ENCODE measurements at places on chromosomes 12 and 14.

GRCh38 chr14:92323011-92323915 lies at the start of gene SLC24A4:
TSS of gene SLC24A4 (plus strand) at chr14:92323165. CDS start at chr14:92323831, 666 bp downstream.
- DNase-seq = no peak

- DNase-seq = no peak
Measured at GRCh38 chr14:63895510-63895909, 42.7 kb downstream of the SYNE2 start.

DNA sequence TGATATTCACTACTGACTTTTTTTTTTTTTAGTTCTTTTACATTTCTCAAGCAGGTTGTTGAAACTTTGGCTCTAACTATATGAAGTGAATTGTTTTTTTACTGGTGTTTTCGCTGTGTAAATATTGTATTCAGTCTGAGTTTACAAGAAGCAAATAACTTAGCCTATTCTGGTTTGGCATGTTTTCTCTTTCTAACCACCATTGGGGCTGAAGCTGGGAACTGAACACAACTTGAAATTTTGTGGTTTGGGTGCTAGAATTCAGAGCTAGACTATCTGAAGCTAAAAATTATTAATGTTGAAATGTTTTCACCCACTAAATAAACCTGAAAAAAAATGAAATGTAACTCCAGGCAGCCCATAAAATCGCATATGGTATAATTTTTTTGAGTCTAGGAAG lies 37.2 kb downstream of the RAD51B start:
- no peak for DNase-seq

DNA sequence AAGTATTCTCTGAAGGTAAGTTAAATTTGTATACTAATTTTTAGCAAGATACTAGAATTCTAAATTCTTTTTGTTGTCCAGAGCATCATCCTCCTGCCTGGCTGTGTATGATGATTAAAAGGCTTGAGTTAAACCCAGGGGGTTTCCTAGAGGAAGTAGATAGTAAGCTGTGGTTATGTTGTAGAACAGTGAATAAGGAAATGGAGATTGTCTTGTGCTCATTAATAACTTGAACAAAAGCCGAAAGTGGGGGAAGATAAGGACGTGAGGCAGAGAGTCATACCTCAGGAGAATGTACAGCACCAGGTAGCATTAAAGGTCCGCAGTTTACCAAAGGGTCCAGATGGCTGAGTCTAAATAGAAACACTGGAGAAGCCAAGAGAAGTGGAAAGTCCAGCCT lies 42.0 kb downstream of the CKB start:
- DNase-seq = no peak

GRCh38 chr14:85254711-85255110 lies 275.2 kb upstream of the FLRT2 start:
- no peak for DNase-seq

DNA sequence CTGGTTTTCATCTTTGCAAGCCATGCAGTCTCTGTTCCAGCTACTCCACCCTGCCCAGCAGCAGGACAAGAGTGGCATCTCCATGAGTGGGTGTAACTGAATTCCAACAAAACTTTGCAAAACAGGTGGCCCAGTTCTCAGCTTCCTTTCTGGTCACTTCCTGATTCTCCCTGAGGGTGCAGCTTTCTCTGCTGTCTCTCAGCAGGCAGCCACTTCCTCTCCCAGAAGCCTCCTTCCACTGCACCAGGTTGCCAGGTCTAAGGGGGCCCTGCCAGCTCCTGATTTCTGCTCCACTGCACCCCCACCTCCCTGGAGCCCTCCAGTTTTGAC lies 341.0 kb upstream of the FKBP4 start:
- no peak for DNase-seq

- DNase-seq = peak; percentile 20
Measured at GRCh38 chr14:99430491-99430890, 50.2 kb downstream of the SETD3 start.

DNA sequence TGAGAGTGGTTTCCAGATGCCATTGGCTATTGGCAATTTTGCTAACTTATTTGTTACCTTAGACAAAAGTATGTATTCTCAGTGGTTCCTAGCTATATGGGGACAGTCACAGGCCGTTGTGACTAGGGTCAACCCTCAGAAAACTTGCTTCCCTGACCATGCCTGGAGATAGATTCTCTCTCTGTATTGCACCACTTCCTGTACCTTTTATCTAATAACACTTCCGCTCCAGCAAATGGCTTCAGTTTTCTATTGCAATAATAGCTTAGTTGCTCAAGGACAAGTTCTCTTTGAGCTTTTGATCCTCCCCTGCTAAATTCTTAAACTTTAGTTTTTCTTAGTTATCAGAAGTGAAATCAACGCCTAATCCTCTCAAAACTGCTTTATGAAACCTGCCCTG lies 338.0 kb downstream of the RMST start:
- DNase-seq = no peak

- no peak for DNase-seq
Measured at GRCh38 chr12:94175763-94176668, 27.6 kb downstream of the PLXNC1 start.

DNA sequence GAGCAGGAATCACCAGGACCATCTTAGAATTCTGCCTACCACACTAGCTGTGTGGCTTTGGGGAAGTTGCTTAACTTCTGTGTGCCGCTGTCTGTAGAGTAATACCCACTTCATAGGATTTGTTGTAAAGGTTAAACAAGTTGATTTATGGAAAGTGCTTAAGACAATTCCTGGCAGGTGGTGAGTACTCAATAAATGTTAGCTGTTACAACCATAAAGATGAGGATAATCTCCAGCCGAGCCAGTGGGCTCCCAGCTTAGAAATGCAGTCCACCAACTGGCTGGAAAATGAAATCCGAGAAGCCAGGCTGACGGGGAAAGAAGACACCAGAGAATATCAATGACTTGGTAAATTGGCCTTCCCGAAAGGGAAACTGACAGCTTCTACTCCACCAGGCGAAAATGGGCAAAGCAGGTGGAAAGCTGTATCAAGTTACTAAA lies 173.5 kb downstream of the CHST11 start:
- no peak for DNase-seq

GRCh38 chr12:12946686-12947355 lies 5.1 kb downstream of the GPRC5D start:
- no peak for DNase-seq

DNA sequence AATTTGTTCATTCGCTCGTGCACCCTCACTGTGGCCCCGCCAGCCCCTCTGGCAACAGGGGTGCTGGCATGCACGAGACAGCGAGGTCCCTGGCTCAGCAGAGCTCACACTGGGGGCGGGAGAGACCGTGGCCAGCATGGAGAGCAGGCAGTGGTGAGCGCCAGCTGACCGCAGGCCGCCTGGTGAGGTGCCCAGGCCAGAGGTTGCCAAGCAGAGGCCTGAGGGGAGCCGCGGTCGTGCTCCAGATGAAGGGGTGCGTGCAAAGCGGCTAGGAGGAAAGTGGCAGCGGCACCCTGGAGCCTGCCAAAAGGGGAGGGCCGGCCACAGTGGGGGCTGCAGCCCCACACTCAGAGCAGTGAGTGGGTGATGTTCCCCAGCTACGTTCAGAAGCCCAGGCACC lies 56.1 kb downstream of the CDC42BPB start:
- no peak for DNase-seq

DNA sequence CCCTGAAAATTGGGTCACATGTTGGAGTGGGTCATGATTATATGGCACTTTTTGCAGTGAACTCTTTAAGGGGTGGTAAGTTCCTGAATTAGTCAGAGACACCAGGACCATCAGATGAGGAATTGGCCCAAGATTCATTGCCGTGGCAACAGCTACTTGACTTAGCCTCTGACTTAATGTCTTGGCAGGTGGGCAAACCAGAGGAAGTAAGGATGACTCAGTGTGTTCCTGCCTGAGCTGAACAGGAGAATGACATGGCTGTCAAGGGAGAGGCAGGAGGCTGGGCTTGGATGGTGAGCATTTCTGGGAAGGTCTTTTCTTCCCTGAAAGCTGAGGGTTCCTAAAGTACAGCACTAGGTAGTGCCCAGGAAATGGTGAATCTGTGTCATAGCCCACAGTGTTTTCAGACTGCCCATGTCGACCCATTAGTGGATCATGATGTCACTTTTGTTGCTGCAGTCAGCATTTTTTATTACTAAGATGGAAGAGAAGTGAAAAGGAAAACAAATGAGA lies 170.1 kb upstream of the PWP1 start:
- DNase-seq = no peak

- DNase-seq = peak; percentile 49
Measured at GRCh38 chr14:20415782-20416206, 2.5 kb upstream of the TEP1 start.

- peak; percentile 59 for DNase-seq
Measured at GRCh38 chr12:117155278-117156060, 34.8 kb downstream of the FBXO21 start.

- DNase-seq = no peak
Measured at GRCh38 chr14:76007852-76008251, 22.3 kb downstream of the IFT43 start.

DNA sequence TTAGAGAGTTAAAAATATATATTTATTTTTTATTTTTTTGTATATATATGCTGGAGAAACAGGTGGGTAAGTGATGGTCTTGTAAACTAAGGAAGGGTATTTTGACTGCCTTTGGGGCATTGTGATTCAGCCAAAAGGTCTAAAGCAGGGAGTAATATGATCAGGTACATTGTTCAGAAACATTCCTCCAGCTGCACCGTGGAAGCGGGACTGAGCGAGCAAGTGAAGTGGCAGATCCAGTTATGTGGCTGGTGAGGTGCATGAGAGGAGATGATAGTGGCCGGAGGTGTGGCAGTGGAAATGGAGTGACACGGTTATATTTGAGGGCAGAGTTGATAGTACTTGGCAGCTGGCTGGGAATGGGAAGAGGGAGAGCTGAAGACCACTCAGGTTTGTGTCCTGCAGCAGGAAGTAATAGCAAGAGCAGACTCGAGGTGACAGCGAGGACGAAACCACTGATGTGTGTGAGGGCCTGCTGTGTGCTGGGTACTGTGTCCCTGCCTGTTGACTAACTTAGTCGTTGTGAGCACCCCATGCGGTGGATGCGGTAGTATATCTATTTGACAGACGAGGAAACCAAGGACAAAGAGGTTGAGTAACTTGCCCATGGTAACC lies 39.2 kb downstream of the EID3 start:
- DNase-seq = no peak

GRCh38 chr14:102903889-102904512 lies 18.5 kb upstream of the AMN start:
- DNase-seq = no peak

DNA sequence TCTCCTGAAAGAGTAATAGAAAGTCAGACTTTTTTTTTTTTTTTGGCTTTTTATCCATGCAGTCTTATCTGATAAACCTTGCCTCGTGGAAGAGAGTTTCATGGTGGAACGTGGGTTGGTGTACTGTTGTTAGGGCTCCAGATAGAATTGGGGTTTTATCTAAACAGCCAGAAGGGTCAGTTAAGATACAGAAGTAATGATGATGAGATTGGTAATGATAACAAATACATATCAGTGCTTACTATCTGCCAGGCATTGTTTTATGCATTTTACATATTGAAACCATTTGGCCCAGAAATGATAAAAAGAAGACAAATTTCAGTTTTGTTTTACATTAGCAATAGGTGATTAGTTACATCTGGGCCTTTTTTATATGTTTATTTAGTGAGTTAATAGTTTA lies 372.8 kb upstream of the PRICKLE1 start:
- no peak for DNase-seq

- DNase-seq = no peak
Measured at GRCh38 chr12:68585966-68586365, 24.7 kb upstream of the RAP1B start.

DNA sequence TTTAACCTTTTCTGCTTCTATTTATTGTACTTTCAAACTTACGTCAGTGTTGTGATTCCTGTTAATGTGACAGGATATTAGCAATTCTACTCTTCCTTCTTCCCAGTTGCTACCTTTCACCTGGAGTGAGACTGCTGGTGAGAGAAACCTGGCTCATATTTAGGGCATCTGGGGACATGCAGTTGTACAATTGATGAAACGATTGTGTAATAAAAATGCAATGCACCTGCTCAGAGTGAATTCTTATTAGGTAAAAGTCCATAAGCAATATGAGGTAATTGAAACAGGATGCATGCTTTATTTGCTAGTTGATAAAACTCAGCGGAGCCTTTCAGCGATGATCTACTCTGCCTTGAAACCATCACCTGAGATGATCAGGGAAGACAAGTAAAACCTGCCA lies 116.1 kb upstream of the FBXO33 start:
- DNase-seq = no peak

DNA sequence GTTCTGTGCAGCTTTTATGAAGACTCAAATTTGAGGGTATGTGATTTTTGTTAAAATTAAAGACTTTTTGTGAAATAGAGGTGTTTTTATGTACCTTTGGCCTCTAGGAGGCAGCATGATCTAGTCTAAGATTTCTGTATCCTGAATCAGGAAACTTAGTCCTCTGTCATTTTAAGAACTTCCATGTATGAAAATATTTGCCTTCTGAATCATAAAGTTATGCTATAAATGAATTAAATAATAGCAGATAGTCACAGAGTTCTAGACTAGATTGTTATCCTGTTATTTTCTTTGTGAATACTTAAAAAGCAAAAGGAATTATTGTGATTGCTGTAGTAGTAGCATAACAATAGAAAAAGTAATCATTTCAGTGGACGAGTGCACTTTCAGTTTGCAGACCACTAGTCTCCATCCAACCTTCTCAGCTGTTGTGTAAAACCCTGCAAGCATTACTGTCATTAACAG lies 56.3 kb downstream of the FGD4 start:
- no peak for DNase-seq

DNA sequence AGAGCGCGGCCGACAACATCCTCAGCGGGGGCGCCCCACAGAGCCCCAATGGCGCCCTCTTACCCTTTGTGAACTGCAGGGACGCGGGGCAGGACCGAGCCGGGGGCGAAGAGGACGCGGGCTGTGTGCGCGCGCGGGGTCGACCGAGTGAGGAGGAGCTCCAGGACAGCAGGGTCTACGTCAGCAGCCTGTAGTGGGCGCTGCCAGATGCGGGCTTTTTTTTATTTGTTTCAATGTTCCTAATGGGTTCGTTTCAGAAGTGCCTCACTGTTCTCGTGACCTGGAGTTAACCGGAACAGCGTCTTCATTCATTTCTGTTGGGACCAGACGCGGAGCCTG lies 103.8 kb upstream of the FKBP4 start:
- peak; percentile 48 for DNase-seq

DNA sequence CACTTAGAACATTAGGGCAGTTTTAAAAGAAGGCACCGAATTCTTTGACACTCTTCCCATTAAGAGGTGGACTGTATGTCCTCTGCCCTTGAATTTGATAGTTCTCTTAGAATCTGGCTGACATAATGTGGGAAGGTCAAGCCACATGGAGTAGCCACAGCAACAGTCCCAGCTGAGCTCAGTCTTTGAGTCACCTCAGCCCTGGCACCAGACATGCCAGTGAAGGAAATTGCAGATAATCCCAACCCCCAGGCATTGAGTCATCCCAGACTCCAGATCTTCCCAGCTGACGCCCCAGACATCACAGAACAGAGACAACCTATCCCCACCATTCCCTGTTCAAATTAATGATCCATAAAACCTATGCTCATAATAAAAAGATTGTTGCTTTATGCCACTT lies 83.4 kb downstream of the GTF2A1 start:
- no peak for DNase-seq

Measured in activated CD4-positive, alpha-beta T cell treated with anti-CD3 and anti-CD28 coated beads for 4 hours (primary cell).